ENCODE measurements at places on chromosomes 6 and 20.

- DNase-seq: no peak
Measured at GRCh38 chr6:88473589-88473988, 307.4 kb upstream of the CNR1 start.

DNA sequence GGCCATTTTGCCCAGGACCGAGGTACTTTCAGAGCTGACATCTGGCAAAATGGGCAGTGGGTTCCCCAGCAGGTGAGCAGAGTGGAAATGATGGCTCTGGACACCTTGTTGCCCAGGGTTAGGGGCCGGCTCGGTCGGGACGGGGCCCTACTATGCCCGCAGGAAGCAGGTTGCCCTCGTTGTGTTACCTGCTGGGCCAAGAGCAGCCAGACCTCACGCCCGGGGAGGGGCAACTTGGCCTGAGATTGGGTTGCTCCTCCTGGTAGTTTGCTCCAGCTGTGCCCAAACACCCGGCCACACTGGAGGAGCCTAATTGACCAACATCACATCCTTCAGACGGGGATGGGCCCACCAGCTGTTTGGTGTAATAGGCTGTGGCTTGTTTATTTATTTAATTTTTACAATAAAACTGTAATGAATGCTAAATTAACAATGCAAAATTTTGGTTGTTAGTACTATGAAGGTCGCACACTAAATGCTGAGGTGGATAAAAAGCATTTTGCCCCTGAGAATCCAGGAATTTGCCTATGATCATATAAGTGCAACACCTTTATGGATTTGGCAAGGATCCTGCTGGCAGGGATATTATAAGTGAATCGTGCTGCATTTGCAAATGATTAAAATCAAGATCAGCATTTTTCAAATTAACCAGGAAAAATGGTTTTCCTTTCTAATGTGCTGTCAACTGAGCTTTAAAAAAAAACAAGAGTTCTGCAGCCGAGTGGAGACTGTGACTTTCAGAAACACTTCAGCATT is 26.6 kb upstream of the PCMTD2 start:
- DNase-seq: no peak

DNA sequence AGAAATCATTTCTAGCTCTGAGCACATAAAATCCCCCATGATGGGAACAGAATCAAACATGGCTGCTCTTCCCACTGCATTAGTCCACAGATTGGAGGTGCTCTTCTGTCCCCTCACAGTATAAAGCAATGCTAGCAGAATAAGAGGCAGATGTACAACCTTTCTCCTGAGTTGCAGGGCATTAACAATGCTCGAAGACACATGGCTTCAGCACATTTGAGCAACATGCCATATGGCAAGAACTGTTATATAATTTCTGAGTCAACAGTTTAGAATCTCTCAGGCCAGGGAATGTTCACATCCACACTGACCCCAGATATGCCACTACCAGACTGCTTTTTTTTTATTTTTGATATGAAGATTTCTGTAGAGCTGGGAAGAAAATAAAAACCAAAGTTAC is 119.6 kb downstream of the KIF13A start:
- DNase-seq: no peak

- DNase-seq: no peak
Measured at GRCh38 chr6:162721404-162721687, 6.2 kb downstream of the PRKN start.

Measured in dermis microvascular lymphatic vessel endothelial cell (primary cell).